Pons (tissue), 1 donor: ENCODE measurements at places on chromosomes 2 and 18.

GRCh38 chr2:231672617-231673347 lies 35.5 kb upstream of the PTMA start:
- DNase-seq: no peak

GRCh38 chr2:151063271-151063670 lies 198.4 kb downstream of the RBM43 start:
- DNase-seq: no peak

- peak; percentile 82 for DNase-seq
These were observed 26.9 kb downstream of the C18orf63 start for GRCh38 chr18:74342416-74343043.

- DNase-seq: no peak
These were observed 23.5 kb downstream of the EMX1 start for GRCh38 chr2:72940786-72941185.

GRCh38 chr2:217757108-217757463 lies 245.7 kb downstream of the TNS1 start:
- no peak for DNase-seq

GRCh38 chr2:149082735-149083134 lies 44.2 kb downstream of the LYPD6B start:
- DNase-seq: no peak

GRCh38 chr2:61715506-61715905 lies 138.4 kb downstream of the FAM161A start:
- no peak for DNase-seq

GRCh38 chr2:151766437-151767153 lies 32.3 kb upstream of the NEB start:
- no peak for DNase-seq
